ENCODE measurements at places on chromosomes 3 and 15. TPM values are rescaled to one million over a fixed set of nuclear protein-coding genes. Genes with fewer than 3 reads are reported as not detected.

The DZIP3 gene
- 10.5 TPM for total RNA-seq

The EPB42 gene
- total RNA-seq, result not detected

The CPN2 gene
- total RNA-seq, result not detected

- peak; percentile 90 for DNase-seq
- peak overlapping the region; percentile 81 for H3K27ac ChIP-seq
- peak overlapping the region; percentile 55 for H3K4me3 ChIP-seq
- peaks cover 74% of the 10 kb centered on the region for H3K4me1 ChIP-seq
- no peaks in the 10 kb centered on the region for H3K27me3 ChIP-seq
- H3K36me3 ChIP-seq, result no peaks in the 10 kb centered on the region
Observed at GRCh38 chr15:55267401-55268175, 22.0 kb downstream of the RAB27A start.

Data from CD8-positive, alpha-beta memory T cell (primary cell).